Stimulated activated CD4-positive, alpha-beta T cell treated with anti-CD3 and anti-CD28 coated beads, Interleukin-15, amount 100 ng/mL, for 1 hour (primary cell): ENCODE measurements at places on chromosomes 6 and 20.
A peak's percentile ranks its signal among the peaks of the same experiment; 100 is the strongest.

DNA sequence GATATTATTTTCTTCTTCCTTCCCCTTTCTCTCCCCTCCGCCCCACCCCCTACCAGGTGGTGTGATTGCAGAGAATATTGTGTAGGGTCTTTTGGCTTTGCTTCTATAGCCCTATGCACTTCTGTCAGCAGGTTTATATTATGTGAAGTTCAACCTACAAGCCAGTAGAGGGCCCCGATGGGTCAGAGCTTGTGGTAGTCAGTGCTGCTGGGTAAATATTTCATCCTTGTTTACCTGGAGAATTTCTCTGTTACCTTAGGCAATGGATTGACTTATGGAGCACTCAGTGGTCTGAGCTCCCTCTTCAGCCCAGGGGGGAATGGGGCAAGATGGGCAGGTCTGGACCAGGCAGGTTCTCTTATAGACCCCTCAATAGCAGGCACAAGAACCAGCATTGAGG lies 720.9 kb downstream of the GRIK2 start:
- no peak for DNase-seq

DNA sequence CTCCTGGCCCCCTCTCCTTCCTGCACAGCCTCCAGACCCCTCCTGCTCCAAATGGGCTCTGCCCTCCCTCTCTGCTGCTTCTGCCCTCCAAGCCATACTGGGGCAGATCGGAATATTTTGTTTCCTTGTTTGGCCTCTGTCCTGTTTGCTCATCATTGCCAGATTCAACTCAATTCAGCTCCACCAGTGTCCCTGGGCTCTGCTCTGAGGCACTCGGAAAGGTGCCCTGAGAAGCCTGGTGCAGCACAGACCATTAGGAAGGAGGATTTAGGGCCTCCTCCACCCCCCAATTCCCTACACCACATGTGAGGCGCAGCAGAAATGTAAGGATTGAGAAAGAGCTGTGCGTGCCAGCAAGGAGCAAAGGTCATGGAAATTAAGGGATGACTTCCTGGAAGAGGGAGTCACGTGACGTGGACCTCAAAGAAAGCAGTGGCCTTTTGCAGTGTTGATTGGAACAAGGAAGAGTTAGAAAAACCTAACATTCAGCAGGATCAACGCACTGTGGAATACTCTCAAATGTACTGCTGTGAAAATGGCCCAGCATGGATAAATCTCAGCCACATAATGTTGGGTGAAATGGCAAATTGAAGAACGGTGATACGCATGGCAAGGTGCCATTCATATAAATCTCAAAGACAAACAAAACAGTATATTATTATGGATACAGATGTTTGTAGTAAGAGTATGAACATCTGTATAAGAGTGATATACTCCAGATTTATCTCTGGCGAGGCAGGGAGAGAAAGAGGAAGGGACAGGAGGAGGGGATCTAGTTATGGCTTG lies 229.5 kb upstream of the RNF24 start:
- no peak for DNase-seq

DNA sequence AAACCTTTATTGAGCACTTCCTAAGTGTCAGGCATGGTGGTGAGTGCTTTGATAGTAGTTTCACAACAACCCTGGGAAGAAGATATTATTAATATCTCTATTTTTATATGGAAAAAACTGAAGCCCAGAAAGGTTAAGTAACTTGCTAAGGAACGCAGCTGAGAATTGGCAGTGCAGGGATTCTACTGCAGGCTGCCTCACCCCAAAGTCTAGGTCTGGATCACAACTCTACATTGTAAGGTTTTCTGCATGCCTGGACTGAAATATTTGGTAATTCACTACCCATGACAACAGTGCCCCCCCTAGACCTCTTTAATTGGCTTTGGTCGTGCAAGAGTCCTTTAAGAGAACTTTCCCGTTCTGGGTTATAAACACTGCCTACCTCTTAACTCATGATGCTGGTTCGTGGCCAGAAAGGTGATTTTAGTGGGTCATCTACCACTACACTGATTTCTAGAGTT lies 67.1 kb upstream of the KCNQ5 start:
- no peak for DNase-seq

DNA sequence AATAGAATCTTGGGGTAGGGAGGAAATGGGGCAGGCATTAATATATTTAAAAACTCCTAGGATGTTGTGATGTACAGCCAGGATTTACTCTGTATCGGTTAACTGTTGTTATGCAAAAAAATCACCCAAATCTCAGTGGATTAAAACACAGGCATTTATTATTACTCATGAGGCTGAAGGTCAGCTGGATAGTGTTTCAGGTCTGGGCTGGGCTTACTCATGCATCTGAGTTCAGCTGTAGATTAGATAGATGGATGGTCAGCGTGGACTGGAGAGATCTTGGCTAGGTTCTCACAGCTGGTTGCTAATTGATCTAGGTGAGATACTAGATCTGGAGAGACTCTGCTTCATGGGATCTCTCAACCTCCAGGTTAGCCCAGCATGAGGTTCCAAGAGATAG lies 131.4 kb downstream of the BTBD3 start:
- no peak for DNase-seq

DNA sequence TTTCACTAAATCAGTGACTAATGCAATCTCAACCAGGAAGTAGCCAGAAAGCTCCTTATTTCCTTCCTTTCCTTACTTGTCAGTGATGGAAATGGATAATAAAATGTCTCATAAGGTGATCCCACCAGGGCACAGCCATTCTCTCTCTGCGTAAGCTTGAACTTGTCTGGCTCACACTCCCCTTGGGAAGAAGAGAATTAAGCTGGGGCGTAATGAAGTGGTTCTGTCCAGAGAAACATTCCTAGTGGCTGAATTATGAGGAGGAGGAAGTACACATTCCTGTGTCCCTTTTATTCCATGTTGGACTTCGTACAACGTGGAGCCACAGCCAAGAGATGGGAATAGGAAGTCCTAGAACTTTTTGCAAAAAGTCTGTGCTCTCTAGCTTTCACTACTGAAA lies 93.7 kb downstream of the MTHFD1L start:
- no peak for DNase-seq

GRCh38 chr20:46835418-46835817 lies 59.2 kb upstream of the EYA2 start:
- DNase-seq = no peak

GRCh38 chr20:5056801-5057599 lies 55.7 kb upstream of the SLC23A2 start:
- peak; percentile 30 for DNase-seq

- DNase-seq = peak; percentile 38
Measured at GRCh38 chr6:107716688-107717089, 107.4 kb downstream of the SCML4 start.

DNA sequence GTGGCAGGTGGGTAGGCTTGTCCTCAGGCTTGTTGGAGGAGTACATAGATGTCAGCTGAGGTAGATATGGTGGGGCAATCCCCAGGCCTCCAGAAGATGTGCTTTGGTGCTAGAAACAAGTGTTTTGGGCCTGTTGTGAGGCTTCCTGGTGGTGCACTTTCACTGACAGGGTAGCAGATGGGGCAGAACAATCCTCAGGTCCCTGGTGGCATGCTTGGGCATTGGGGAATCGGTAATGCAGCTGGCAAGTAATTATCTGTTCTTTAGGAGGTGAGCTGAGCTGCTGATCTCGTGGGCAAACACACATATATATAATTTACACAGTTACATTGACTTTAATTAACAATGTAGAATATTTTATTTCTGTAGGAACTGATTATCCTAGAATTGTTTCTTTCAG lies 458.7 kb downstream of the BMP2 start:
- no peak for DNase-seq

DNA sequence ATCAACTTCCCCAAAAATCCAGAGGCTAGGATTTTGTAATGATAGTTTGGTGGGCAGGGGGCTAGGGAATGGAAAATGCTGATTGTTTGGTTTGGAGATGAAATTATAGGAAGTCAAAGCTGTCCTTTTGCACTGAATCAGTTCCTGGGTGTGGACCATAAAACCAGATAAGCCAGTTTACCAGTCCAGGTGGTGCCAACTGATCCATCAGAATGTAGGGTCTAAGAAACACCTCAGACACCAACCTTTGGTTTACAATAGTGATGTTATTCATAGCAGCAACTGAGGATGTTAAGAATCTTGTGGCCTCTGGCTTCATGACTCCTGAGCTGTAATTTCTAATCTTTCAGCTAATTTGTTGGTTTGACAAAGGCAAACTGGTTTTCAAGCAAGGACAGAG lies 496.6 kb upstream of the EPHA7 start:
- DNase-seq = no peak

- peak; percentile 3 for DNase-seq
Measured at GRCh38 chr6:136723780-136724179, 68.5 kb downstream of the MAP3K5 start.

- no peak for DNase-seq
Measured at GRCh38 chr6:74782346-74782745, 423.5 kb downstream of the COL12A1 start.

- no peak for DNase-seq
Measured at GRCh38 chr6:33993091-33993490, 152.8 kb downstream of the GRM4 start.

DNA sequence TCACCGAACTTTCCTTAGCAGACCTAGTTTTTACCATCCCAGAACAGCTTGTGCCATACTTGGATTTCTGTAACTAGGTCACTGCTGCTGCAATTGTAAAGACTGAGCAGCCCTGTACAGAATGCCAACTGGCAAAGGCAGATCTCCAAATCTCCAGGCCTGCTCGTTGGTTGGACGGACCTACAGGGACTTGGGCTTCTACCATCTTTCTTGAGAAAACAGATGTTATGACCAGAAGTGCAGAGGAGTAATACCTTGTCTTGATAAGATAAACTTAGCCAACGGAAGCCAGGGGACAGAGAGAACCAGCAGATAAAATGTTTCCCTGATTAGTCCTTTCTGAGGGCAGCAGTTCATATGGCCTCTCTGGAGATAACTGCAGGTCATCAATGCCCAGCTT lies 304.1 kb downstream of the RFPL4B start:
- no peak for DNase-seq

DNA sequence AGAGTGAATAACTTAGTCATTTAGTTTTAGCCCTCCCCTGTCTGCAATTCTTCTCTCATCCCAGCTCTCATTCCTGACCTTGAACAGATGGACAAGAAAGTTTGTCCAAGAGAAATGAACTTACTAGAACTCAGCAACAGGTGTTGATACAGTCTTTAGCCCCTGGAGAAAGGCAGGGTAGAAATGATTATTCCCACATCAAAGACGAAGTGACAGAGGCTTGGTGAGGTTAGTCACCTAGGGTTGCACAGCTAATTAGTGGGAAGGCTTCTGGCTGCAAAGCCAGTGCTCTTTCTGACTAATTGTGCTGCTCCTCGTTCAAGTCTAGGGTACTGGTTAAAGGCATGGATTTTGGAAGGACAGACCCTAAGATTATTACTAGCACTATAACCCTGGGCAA lies 4.5 kb downstream of the ZDHHC14 start:
- DNase-seq = no peak

- DNase-seq = no peak
Measured at GRCh38 chr6:167993831-167994230, 3.6 kb upstream of the KIF25 start.

- DNase-seq = no peak
Measured at GRCh38 chr20:23657202-23657601, 19.4 kb upstream of the CST3 start.

DNA sequence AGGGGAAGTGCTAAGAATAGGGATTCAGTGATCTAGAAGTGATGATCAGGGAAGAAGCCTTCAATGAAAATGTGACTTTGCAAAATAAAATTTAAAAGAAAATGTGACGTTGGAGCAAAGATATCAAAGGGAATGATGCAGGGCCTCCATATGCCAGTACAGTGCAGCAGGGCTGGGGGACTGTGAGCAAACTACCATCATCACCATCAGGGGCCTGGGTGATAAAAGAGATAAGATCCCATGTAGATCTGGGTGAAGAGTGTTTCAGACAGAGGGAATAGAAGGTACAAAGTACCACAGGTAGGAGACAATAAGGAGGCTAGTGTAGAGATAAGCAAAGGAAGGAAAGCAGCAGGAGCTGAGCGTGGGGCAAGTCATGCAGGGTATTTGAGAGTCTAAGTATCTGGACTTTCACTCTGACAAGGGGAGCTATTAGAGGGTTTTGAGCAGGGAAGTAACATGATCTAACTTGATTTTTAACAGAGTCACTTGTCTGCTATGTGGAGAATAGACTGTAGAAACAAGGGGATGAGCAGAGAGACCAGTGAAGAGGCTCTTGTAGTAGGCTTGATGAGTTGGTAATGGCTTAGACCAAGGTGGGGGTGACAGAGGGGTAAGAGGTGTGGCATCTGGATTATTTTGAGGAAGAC lies 295.6 kb downstream of the ZFAND3 start:
- DNase-seq = no peak

GRCh38 chr6:26251354-26252076 lies 113.5 kb upstream of the BTN3A2 start:
- DNase-seq = no peak

- DNase-seq = no peak
Measured at GRCh38 chr20:1178103-1178502, 6.7 kb downstream of the TMEM74B start.

GRCh38 chr6:146990821-146991798 lies 213.1 kb upstream of the STXBP5 start:
- no peak for DNase-seq

DNA sequence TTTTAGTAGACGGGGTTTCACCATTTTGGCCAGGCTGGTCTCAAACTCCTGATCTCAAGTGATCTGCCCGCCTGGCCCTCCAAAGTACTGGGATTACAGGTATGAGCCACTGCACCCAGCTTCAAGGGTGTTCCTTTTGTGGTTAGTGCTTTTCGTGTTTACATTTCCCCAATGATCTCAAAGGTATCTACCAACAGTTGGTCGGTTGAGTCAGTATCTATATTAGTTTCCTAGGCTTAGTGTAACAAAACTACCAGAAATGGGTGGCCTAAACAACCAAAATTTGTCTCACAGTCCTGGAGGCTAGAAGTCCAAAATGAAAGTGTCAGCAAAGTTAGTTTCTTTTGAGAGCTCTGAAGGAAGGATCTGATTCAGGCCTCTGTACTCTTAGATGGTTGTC lies 30.1 kb downstream of the CASP8AP2 start:
- DNase-seq = no peak

DNA sequence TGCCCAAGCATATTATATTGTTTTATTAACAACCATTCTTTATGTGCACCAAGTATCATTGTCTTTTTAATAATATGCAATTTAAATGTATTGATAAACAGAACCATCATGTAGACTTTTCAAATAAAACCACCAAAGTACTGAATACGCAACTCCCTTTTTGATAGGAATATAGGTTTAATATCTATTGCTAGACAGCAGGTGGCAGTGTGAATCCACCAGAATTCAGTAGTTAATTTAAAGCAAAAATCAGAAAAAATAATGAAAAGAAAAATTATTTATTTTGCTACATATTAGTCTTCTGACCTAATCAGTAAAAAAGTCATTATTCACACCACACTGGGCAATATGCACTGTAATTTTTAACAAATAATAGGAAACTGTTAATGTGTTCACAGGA lies 143.7 kb downstream of the KLHL32 start:
- no peak for DNase-seq

DNA sequence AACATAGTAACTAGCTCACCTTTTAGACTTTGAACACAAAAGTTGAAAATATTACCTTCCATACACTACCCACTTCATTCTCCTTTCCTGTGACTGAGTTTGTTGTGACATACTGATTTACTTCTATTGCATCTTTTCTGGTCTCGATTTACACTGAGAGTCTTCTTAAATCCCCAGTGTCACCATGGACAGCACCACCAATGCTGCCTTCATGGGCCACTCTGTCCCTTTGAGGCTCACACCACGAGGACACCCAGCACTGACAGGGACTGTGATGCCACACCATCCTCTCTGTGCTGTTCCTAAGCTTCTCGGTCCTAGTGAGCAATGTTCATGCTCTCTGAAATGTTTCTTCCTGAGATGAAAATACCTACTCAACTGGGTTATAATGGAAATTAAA lies 337.1 kb upstream of the IRAK1BP1 start:
- DNase-seq = no peak

- no peak for DNase-seq
Measured at GRCh38 chr6:124613031-124613430, 349.2 kb upstream of the RNF217 start.
